Fibroblast of upper back skin (primary cell): ENCODE measurements at places on chromosomes 4 and X.
A peak's percentile ranks its signal among the peaks of the same experiment; 100 is the strongest.

DNA sequence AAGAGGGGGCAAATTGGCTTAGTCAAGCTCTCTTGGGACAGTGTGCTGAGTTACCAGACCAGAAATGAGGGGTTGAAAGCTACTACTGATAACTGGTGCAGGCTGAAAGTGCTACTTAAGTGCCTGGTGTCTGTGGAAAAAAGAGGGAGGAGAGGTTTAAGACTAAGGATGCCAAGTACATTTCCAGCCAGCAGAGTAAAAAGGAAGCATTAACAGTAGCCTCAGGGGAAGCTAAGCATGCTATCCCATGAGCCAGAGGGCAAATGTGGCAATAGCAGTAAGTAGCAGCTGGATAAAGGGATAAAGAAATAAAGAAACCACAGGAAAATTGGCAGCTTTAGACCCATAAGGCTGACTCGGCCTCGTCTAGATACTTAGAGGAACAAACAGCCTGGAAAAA is 196.3 kb upstream of the MAB21L2 start:
- DNase-seq = peak; percentile 92

- no peak for DNase-seq
Observed at GRCh38 chr4:184019667-184020623, 114.8 kb downstream of the STOX2 start.

DNA sequence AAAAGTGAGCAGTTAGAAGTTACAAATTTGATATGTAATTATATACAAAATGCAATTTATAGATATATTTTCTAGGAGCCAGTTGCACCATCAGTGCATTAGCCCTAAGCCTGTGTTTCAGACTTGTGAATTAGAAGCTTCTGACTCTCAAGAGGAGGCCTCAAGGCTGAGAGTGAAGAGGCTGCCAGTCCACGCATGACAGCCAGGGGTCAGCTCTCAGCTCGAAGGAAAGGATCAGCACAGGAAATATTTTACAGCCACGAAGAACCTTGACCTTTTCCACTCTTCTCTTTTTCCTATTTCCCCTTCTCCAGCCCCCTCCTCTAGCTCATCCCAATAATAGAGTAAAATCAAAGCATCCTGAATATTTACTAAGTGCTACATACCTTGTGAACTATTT is 642.4 kb downstream of the TRIML1 start:
- DNase-seq = peak; percentile 16

DNA sequence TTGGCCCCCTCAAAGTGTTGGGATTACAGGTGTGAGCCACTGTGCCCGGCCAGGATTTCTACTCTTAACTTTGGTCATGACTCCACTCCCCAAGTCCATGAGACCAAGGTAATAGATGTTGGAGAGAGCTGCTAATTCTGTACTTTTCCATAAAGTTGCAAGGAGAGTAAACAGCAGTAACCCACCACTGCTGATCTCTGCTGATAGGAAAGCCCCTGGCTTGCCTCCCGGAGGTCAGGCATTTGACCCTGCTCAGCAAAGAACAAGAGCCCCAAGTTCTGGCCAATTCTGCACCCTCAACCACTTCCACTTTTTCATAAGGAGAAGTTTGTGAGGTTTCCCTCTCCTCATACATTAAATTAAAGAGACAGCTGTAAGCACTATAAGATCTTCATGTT is 143.0 kb downstream of the RASL11B start:
- no peak for DNase-seq

- DNase-seq = no peak
Observed at GRCh38 chr4:23388699-23389395, 501.0 kb downstream of the PPARGC1A start.
